ENCODE measurements at places on chromosomes 4 and X. TPM values are rescaled to one million over a fixed set of nuclear protein-coding genes. Genes with fewer than 3 reads are reported as not detected.

The SSR4 gene
- 265 TPM for total RNA-seq

- no peaks in the 10 kb centered on the region for H3K36me3 ChIP-seq
- H3K4me1 ChIP-seq, result no peaks in the 10 kb centered on the region
- no peak overlapping the region for H3K4me3 ChIP-seq
Observed at GRCh38 chr4:13703096-13703495, 75.6 kb upstream of the BOD1L1 start.

- DNase-seq, result no peak
- H3K27me3 ChIP-seq, result no peaks in the 10 kb centered on the region
- H3K27ac ChIP-seq, result no peak overlapping the region
- H3K4me1 ChIP-seq, result peaks cover 9% of the 10 kb centered on the region
- peaks cover 24% of the 10 kb centered on the region for H3K36me3 ChIP-seq
- H3K4me3 ChIP-seq, result no peak overlapping the region
Observed at GRCh38 chr4:39741401-39741800, 43.5 kb downstream of the UBE2K start.

DNA sequence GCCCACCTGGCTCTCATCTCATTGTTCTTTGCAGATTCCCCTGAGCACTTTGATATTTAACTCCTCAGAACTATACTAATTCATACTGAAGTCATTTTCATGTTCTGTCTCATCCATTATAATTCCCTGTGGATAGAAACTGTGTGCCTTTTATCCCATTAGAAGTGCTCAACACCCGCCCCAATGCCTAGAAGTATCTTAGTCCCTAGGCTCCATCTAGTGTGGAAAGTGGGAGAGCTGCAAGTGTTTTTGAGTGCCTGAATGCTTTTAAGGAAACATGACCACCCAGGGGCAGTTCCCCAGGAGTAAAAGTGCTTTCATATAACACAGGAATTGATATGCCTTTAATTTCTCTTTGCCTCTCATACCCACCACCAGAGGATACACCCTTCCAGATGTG, 117.0 kb downstream of the CHRDL1 start:
- no peaks in the 10 kb centered on the region for H3K4me1 ChIP-seq
- H3K27ac ChIP-seq, result no peak overlapping the region
- DNase-seq, result no peak
- no peaks in the 10 kb centered on the region for H3K27me3 ChIP-seq
- no peak overlapping the region for H3K4me3 ChIP-seq

DNA sequence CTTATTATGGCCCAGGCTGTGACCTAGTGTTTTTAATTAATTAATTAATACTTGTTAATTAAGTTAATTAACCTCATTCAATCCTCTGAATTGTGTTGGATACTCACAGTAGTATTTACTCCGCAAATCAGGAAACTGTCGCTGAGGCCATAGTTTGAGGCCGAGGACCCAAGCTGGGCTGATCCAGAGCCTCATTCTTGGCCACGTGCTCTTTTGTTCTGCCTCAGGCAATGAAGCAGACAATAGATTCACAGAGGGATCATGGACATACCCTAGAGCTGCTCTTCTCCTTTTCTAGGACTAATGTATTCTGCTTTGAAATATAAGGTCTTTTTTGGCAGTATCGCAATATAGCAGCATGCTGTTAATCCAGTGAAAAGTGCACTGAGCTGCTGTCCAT, 24.0 kb upstream of the SNCA start:
- no peak overlapping the region for H3K4me3 ChIP-seq
- no peaks in the 10 kb centered on the region for H3K4me1 ChIP-seq
- H3K36me3 ChIP-seq, result no peaks in the 10 kb centered on the region
- DNase-seq, result no peak

- H3K27ac ChIP-seq, result no peak overlapping the region
- peaks cover 2% of the 10 kb centered on the region for H3K27me3 ChIP-seq
- H3K36me3 ChIP-seq, result peaks cover 7% of the 10 kb centered on the region
- H3K4me1 ChIP-seq, result peaks cover 26% of the 10 kb centered on the region
- peak; percentile 34 for DNase-seq
Observed at GRCh38 chr4:122787940-122788339, 38.7 kb upstream of the FGF2 start.

The SAP30 gene
- 33.8 TPM for total RNA-seq

The FAM9B gene
- not detected for total RNA-seq

- no peak overlapping the region for H3K27ac ChIP-seq
- no peaks in the 10 kb centered on the region for H3K27me3 ChIP-seq
- no peak overlapping the region for H3K4me3 ChIP-seq
Observed at GRCh38 chr4:13982010-13982409, 354.5 kb upstream of the BOD1L1 start.

Measured in activated CD4-positive, alpha-beta T cell treated with anti-CD3 and anti-CD28 coated beads, Interleukin-2, amount 10 ng/mL, durations not matched to agents 24 days and 14 days (primary cell).